ENCODE measurements at places on chromosomes 7 and 10.

GRCh38 chr10:90308223-90308622, 549.6 kb downstream of the HTR7 start:
- no peak for DNase-seq

- no peak for DNase-seq
These were observed 67.4 kb downstream of the PLXNA4 start for GRCh38 chr7:132508724-132509353.

GRCh38 chr10:69400936-69401335, 15.8 kb downstream of the TACR2 start:
- no peak for DNase-seq

DNA sequence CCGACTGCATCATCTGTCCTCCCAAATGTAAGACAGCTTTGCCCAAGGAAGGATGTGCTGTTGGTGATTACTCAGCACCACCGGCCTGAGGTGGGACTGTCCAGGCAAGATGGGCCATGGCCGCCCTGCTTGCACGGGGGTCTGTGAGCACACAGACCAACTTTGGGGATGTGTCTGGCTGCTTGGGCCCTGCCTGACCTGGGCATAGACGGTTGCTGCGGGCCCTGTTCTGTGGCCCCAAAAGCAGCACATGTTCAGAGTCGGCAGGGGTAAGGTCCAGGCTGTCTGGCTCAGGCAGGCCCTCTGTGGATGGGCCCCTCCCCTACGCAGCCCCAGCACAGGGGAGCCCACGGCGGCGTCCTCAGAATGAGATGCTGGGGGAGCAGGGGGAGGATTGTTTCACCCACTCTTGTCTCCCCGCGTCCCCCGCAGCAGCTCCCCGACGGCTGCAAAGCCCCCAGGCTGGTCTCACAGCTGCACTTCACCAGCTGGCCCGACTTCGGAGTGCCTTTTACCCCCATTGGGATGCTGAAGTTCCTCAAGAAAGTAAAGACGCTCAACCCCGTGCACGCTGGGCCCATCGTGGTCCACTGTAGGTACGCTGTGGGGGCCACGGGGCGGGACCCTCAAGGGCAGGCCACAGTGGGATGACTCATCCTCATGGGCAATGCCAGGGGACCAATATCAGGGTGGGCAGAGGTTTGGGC, 58.4 kb downstream of the MKI67 start:
- no peak for DNase-seq

GRCh38 chr10:25747084-25747483, 186.9 kb upstream of the MYO3A start:
- no peak for DNase-seq

DNA sequence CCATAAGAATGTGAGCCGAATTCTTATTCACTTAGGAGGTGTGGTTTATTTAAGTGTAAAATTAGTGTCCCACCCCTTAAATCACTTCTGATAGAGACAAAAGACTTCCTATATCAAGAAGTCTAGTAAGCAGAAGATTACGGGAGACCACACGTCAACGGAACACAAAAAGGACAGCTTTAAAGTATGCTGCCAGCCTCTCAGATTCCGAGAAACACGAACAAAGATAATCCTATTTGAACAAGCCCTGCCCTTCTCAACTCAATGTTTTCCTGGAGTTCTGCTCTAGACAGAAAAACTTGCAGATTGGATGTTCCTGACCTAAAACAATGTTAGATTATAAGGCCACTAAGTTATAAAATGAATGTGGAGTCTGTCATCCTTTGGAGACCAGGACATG, 4.9 kb upstream of the MCU start:
- DNase-seq = no peak

DNA sequence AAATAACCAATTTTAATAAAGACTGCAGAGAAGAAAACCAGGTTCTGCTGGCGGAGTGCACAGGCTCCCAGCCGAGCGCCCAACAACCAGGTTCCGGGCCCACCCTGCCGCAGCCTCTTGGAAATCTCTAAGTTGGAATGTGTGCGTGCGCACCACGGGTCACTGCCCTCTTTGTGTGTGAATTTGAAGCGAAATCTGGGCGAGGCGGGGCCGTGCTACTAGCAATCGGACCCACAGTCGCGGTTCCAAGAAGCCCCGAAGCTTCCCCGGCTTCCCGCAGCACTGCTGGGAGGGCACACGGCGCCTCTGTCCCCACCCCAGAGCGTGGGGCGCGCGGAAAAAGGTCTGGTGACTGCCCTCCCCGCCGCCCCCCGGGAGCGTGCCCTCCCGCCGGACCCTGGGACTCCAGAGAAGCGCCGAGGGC, 666 bp upstream of the MAP3K8 start:
- DNase-seq = no peak

DNA sequence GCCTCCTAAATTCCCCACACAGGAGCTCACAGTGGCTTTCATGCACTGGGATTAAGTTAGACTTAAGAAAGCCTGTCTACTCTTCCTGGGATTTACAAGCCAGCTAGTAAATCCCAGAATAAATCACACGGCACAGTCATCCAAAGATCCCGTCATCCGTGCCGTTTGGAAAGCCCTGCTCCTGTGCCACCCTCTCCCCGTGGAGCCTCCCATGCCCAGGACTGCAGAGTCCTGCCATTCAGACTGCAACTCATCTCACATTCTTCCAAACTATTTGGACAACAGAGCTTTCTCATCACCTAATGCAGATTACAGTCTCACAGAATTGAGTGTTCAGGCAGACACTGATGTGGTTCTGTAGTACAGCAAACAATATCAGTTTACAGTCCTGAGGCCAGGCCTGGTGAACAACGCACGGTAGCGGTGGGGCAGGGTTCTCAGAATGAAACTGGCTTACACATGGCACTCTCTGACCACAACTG, 166.5 kb downstream of the EGFR start:
- no peak for DNase-seq

DNA sequence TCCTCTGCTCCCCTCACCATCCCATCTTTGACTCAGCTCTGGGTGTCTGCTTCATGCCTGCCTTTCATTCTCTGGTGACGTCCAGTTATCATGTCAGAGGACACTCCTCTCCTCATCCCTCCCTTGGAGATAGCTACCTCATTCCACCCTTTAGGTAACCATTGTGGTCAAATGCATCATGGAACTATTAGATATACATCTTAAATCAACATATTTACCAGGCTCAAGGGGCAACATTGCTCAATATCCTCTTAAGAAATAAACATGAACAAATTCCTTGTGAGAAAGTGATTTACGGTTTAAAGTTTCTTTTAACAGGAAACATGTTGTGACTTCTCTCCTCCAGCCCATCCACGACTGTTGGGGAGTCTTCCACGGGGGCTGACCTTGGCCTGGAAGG, 511.6 kb upstream of the IGFBP3 start:
- no peak for DNase-seq

GRCh38 chr7:11567571-11567970, 264.4 kb downstream of the THSD7A start:
- DNase-seq = no peak

DNA sequence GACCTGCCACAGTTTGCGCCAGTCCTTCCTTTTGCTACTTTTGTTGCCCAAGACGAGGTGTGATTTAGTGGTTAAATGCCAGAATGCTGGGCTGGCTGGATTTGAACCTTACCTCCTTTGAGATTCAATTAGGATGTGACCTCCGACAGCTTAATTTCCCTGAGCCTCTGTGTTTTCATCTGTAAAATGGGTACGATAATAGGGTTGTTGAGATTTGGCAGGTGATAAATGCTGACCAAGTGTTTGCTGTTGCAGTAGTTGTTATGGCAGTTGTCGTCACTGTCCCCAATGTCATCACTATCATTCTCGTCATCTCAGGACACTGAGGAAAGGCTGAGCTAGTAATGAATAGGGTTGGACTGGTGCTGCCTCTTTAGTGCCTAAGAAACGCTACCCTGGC, 61.1 kb downstream of the GRK5 start:
- no peak for DNase-seq

GRCh38 chr7:87216701-87217508, 2.6 kb downstream of the TMEM243 start:
- no peak for DNase-seq

- DNase-seq = no peak
These were observed 258.7 kb downstream of the GFRA1 start for GRCh38 chr10:116014326-116014725.

DNA sequence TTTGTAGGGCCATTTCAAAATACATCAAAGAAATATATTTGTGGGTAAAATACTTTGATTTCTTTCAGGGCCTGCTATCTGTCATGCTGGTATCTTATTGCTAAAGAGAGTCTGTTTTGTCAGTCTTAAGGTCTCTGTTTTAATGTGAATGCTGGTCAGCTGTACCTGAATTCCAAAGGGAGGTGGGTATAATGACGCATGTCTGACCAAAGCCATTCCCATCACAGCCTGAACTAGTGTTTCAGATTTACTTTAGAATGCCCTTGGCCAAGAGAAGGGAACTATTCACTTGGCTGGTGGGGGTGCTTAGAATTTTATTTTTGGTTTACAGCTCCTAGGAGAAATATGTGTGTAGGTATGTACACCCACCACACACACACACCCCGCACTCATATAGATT, 30.6 kb upstream of the MYL10 start:
- no peak for DNase-seq

- no peak for DNase-seq
These were observed 21.3 kb upstream of the ZMIZ2 start for GRCh38 chr7:44727158-44727936.

DNA sequence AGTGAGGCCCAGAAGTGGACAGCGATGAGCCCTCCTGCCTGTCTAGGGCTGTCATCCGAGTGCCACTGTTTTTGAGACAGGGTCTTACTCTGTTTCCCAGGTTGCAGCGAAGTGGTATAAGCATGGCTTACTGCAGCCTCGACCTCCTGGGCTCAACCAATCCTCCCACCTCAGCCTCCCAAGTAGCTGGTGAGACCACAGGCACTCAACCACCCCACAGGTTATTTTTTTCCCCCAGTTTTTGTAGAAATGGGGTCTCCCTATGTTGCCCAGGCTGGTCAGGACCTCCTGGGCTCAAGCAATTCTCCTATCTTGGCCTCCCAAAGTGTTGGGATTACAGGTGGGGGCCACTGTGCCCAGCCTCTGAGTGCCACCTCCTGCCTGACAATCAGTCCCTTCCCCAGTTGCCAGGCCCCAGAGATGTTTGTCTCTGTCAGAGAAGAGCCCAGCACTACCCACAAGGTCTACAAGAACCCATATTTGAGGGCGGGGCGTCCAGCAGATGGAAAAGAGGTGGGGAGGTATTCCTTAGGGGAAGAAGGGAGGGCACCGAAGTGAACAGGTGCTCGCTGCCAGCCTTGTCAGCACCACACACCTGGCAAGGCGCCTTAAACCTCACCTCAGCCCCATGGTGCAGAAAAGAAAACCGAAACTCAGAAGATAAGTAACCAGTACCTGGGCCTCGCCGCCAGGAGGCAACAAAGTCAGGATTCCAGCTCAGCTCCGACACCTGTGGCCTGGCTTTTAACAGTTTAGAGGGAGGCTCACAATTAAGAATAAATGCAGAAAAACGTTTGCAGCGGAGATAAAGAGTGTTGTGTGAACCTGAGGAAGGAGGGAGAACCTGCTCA, 77.4 kb upstream of the ANLN start:
- DNase-seq = no peak

- no peak for DNase-seq
These were observed 172.9 kb upstream of the BMPER start for GRCh38 chr7:33732462-33732861.

GRCh38 chr7:114931656-114932011, 9.7 kb downstream of the MDFIC start:
- DNase-seq = no peak

DNA sequence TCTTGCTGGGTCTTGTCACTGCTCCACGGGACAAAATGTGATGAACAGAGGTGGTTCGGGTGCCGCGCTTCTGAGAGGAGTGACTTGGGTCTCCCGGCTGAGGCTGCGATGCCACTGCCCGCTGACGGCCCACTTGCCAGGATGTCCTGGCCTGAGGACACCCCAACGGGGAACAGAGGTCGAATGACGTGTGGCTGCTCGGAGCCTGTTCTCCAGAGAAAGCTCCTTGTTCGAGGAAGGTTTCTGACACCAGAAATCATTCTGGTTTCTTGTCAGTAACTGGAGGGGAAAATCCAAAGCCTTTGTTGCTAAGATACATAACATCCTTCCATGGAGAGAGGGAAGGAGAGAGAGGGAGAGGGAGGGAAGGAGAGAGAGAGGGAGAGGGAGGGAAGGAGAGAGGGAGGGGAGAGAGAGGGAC, 236.4 kb downstream of the WDR37 start:
- no peak for DNase-seq

DNA sequence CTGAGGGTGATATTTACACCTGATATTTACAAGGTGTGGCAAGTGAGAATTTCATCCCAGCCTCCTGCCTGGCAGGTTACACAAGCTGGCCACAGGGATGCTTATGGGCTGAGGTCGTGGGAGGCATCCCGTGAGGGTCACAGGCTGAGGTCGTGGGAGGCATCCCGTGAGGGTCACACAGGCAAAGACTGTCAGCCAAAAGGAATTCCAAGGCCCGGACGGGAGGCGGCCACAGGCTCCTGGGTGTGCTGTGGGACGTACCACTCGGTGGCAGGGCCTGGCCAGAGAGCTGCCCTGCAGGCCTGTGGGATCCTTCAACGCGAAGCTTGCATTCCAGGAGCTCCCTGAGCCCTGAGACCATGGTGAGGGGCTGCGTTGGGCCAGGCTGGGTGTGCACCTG, 460.6 kb downstream of the DNAJB6 start:
- DNase-seq = no peak

DNA sequence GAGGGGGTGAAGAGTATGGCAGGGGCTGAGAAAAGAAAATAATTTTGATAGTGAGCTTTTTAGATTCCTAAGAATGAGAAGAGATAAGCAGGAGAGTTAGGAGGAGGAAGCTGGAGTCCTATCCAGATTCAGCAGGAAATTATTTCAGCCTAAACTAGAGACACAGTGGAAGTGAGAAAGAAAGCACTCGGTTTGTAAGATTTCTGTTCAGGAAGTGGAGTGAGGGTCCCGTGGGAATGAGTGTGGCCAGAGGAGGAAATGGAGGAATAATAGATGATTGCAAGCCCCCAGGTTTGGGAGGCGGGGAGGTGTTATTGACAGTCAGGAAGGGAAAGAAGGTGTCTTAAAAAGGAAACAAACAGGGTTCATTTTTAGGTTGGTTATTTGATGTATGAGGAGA, 84.8 kb upstream of the NRP1 start:
- no peak for DNase-seq

DNA sequence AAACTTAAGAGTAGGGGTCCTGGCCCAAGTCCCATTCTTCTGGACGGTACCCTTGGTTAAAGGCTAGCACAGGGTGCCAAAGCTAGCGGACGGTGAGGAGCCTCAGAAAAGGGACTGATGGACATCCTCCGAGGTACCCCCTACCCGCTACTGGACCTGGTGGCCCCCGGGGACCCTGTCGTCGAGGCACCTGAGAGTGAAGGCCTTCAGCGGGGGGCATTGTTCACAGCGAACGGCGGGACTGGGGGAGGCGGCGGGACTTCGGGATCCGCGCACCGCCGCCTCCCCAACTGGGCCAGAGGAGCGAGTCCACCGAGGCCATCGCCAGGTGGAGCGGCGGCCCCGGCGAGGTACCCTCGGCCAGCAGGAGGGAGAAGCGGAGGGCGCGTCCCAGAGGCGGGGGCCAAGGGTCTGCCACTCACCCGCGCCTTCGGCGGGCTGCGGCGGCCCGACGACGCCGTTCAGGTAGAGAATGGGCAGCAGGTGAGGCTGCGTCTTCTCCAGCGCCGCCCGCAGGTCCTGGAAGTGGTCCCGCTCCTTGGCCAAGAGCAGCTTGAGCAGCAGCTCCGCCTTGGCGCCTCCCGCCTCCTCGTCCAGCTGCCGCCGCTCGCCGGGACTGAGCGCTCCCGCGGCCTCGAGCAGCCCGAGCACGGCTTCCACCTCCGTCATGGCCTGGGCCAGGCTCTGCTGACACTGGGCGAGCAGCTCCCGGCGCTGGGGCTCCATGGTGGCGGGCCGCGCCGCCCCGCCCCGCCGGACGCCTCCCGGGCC, 575 bp downstream of the DLG5 start:
- peak; percentile 7 for DNase-seq

Measured in NCI-H524 (cell line).